H54 (cell line): ENCODE measurements at places on chromosomes 4 and X.

DNA sequence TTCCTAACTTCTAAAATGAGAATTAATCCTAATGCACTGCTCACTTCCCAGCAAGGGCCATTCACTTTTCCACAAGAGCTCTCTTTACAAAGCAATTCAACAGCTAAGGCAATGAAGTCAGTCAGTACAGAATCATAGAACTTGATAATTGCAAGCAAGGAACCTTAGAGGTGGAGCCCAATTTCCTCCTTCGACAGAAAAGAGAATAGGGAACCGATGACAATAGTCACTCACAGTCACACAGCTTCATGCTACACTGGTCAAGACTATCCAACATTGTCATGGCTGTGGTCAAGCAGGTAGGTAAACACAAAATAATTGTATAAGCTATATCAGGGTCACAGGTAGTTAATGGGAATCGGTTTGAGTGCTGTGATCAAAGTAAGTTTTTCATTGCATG is 90.0 kb downstream of the ELOVL6 start:
- DNase-seq, result no peak

DNA sequence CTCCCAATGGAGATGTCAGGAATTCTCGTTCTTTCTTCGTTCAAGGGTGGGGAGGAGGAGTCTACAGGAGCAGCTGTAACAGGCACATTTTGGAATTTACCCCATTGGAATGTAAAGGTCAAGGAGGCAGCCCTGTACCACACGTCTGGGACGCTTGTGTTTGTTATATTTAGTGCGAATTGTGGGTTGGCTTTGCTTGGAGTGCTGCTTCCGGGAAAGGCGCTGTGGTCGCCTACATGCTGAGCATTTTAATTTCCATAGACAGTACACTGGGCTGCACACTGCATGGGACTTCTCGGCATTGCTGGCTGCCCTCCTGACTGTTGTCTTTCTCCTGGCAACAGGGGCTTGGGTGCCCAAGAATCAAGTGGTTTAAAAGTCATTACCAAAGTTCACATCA is 12.8 kb downstream of the GYG2 start:
- DNase-seq, result no peak

DNA sequence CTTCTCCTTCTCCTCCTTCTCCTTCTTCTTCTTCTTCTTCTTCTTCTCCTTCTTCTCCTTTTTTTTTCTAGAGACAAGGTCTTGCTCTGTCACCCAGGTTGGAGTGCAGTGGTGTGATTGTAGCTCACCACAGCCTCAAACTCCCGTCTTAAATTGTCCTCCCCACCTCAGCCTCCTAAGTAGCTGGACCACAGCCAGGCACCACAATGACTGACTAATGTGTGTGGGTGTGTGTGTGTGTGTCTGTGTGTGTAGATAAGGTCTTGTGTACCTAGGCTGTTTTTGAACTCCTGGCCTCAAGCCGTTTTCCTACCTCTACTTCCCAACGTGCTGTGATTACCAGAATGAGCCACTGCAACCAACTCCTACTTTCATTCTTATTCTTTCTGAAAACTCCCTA is 390.9 kb downstream of the ADAM29 start:
- DNase-seq, result no peak

- DNase-seq, result no peak
These were observed 347.4 kb upstream of the AGA start for GRCh38 chr4:177789610-177790009.

DNA sequence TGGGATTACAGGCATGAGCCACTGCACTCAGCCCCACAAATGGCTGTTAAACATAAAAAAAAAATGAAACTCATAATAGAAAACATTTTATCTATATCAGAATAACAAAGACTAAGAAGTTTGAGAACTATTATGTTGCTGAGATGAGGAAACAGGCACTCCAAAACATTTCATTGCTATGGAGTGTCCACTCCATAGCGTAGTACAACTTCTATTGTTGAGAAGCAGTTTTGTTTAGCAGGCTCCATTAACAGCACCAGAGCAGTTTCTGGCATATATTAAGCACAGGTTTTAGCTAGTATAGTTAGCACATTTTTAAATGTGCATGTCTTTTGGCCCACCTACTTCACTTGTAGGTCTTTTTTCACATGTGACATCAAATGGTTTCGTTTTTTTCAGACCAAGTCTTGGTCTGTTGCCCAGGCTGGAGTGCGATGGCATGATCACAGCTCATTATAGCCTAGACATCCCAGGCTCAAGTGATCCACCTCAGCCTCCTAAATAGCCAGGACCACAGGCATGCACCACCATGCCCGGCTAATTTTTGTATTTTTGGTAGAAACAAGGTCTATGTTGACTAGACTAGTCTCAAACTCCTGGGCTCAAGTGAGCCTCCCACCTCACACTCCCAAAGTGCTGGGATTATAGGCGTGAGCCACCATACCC is 5.8 kb downstream of the HMGB2 start:
- DNase-seq, result no peak

GRCh38 chr4:143336781-143337599 is at the start of gene GAB1:
GAB1 (plus strand) TSS chr4:143336876; CDS start chr4:143337189, 313 bp downstream.
- DNase-seq, result peak; percentile 44

DNA sequence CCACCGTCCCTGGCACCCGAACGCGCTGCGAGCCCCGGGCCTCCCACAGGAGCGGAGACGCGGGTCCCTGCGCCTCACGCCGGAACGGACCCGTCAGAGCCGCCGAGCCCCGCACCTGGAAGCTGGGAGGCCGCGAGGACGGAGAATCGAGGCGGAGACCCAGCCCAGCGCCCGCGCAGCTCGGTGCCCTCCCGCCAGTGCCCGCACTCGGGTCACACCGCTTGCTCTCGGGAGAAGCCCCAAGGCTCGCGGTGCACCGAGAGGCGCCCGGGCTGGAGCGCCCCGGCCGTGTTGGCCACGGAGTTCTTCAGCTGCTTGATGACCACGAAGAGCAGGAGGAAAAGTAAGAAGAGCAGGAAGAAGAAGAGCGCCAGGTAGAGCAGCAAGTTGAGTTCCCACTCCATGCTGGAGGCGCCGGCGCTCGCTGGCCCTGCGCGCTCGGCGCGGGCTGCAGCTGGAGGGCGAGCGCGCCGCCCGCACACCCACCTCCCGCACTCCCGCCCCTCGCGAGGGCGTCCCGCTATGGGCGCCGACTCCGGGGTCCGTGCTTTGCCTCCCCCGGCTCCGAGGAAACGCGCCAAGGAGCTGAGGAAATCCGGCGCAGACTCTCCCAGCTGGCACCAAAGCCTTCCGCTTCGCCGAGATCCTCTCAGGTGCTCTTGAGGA is at the start of gene SMIM43:
Gene SMIM43, minus strand, starts transcription at position 463 of the 666 bp plus-strand sequence. Its CDS starts 59 bp downstream, at position 404.
- DNase-seq, result no peak

- DNase-seq, result no peak
These were observed 8.6 kb upstream of the CCDC110 start for GRCh38 chr4:185480016-185480732.

DNA sequence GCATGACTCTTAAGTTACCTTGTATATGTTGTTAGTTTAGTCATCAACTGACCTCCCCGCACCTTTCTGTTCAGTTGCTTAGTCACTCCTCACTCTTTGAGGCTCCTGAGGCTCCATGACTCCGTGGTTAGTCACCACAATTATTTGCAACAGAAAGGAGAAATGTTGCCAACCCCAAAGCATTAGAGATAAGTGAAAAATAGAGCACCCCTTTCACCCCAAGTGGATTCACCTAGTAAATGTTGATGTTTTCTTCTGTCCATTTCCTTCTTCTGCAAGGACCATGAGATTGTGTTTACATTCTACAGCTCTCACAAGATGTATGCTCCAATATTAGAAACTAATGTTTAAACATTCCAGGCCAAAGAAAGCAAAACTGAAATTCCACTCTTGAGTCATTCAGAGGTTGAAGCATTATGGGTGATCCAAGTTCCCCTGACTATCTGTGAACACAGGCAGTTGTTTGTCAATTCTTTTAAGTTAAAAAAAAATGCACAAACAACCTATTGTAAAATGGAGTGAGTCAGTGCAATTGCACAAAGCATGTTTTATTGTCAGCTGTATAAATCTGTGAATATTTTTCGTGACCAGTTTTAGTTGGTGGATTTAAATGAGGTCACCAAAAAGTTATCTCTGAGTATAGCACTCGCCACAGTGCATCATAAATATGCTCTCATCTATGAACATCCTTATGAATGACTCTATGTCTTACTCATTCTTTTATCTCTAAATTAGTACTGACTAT is 552.4 kb upstream of the MAGEB2 start:
- DNase-seq, result peak; percentile 2

GRCh38 chr4:145644699-145645098 is 25.5 kb downstream of the MMAA start:
- DNase-seq, result no peak

DNA sequence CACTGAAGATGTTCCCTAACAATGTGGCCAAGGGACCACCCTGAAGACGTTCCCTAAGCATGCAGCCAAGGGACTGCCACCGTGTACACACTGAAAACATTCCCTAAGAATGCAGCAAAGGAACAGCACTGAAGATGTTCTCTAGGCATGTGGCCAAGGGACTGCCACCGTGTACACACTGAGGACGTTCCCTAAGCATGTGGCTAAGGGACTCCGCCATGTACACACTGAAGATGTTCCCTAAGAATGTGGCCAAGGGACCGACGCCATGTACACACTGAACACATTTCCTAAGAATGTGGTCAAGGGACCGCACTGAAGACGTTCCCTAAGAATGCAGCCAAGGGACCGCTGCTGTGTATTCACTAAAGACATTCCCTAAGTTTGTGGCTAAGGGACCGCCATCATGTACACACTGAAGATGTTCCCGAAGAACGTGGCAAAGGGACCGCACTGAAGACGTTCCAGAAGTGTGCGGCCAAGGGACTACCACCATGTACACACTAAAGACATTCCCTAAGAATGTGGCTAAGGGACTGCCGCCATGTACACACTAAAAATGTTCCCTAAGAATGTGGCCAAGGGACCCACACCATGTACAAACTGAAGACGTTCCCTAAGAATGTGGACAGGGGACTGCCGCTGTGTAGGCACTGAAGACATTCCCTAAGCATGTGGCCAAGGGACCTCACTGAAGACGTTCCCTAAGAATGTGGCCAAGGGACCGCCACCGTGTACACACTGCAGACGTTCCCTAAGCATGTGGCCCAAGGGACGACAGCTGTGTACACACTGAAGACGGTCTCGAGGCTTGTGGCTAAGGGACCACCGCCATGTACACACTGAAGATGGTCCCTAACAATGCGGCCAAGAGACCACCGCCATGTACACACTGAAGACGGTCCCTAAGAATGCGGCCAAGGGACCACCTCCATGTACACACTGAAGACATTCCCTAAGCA is 54.8 kb downstream of the DHRSX start:
- no peak for DNase-seq
